ENCODE measurements at places on chromosomes 13 and 19.

DNA sequence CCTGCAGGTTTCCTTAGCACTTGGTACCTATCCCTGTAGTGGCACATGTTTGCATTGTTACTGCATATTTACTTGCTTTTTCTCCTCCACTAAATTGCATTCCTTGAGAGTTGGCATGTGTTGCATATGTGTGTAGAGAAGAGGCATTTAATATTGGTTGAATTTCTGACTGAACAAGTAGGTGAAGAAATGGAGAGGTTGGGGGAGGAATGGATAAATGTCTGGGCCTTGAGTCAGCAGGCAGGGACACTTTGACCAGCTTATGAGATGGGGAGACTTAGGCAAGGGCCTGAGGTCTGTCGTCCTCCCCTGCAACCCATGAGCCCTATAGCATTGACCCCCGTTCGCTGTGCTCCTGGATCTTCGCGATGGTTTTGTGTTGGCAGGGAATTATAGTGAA lies 2.0 kb upstream of the GPR18 start:
- DNase-seq = no peak

DNA sequence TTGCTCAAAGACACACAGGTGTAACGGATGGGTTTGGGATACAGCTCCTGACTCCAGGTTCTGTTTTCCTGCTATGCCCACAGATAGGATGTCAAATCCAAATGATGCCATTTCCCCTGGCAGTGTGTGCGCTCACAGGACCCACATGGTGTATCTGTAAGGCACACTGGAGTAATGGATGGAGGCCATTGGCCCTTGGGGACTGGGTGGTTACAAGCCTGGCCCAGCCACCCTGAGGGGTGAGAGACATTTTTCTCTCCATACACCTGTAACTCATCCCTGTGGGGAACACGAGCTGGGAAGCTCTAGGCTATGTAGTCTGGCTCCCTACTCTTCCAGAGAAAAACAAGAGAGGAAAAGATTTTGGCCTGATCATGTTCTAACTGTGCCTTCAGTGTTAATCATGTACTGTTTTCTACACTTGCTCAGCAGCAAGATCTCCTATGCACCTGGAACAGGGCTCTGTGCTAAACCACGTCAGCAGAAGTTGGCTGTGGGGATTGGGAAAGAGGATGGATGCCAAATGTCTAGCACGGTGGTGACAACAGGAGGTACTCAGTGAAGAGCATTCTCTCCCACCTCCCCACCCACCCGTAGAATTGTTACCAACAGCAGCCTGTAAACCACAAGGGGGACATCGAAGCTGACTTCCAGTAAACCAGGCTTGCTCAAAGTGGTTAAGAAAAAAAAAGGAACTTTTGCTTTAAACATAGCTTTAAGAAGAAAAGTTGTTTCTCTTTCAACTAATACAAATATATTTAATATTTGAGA lies 237.0 kb downstream of the LACC1 start:
- no peak for DNase-seq

DNA sequence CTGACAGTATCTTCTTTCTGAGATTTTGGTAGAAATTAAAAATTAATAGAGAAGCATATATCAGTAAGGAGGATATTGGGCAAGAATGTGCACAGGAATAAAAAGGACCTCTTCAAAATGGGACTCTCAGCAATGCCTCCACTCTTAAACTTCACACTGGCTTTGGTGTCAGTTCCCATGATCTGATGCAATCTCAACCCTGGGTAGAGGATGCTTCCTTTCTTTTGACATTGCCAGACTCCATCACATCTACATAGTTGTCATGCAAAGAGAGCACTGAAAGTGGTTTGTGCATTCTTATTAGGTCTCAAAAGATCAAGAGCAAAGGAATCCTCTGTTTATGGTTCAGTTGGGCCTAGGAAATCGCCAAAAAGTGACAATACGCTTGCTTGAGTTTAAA lies 26.3 kb downstream of the STARD13 start:
- DNase-seq = no peak

- no peak for DNase-seq
Observed at GRCh38 chr13:33252135-33252534, 33.4 kb downstream of the STARD13 start.

DNA sequence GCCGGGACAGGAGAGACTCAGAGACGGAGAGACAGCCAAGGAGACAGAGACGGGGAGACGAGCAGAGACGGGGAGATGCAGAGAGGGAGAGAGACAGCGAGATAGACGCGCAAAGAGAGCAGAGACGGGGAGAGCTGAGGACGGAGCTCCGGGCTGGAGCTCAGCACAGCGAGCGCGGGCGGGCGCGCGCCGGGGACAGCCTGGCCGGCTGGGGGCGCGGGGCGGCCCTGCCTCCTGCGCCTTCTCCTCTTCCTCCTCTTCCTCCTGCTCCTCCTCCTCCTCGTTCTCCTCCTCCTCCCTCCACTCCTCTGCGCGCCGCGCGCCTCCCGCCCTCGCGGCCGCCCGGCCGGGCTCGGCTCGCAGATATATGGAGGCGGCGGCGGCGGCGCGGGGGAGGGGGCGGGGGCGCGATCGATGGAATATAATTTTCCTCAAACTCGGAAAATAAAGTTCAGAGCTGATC lies at the start of gene ERFL:
ERFL (minus strand) TSS at position 229 of the 463 bp plus-strand sequence. CDS start 15,530 bp downstream, outside the sequence.
- DNase-seq = no peak

GRCh38 chr19:43984687-43985000 lies 656 bp downstream of the ZNF155 start:
- DNase-seq = peak; percentile 31

DNA sequence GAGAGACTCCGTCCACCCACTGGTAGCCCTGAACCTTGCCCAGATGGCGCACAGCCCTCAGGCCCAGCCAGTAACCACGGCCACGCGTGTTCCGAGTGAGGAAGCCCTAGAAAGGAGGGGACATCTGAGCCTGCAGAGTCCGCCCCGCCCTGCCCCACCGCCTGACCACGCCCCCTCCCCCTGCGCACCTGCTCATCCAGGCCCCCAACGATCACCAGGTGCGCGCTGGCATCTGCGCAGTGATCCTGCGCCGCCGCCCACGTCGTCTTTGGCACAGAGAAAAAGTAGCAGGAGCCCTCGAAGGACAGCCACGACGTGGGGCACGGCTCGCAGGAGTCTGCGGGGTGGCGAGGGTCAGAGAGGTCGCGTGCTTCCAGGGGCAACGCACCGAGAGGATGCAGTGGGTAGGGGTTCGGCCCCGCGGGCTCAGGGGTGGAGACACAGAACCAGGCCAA lies 2.1 kb downstream of the CLEC4G start:
- no peak for DNase-seq

DNA sequence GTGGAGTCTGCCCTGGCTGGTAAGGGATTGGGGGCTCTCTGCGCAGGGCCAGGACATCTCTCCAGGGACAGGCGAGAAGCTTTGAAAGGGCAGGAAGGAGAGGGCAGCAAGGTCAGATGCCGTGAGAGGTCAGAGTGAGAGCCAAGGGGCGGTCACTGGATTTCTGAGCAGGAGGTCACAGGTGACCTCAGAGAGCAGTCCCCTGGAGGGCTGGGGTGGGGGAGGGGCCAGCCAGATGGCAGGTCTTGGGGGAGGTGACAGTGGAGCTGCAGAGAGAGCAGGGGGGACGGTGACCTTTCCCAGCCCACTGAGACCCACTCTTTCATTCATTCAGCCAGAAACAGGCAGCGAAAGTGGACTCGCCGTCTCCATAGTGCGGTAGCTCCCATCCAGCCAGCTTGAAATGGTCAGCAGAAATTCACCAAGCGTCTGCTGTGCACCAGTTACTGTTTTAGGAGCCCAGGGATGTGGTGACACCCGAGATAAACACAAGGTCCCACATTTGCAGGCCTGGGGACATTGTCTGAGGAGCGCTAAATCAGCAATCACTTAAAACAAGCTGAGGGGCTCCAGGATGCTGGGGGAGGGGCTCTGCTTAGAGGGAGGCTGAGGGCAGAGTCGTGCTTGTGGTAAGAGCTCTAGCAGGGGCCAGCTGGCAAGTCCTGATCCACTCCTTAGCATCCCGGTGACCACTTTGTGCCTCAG lies 10.2 kb downstream of the CARM1 start:
- DNase-seq = no peak

DNA sequence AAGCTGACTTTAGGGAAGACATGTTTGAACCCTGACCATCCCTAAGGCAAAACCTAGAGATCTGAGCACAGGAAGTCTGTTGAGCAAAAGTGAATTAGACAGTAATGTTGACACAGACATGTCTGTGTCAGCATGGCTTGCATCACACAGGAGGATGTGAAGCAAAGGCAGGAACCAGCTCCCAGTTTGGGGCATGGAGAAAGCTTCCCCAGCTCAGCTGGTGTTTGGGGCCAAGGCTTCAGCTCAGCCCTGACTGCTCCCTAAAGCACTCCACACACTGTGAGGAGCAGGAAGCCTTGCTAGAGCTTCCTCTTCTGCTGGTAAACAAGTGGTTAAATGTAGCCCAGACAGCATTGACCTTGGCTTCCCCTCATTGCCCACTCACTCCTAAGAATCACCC lies 153.8 kb upstream of the UBL3 start:
- no peak for DNase-seq

DNA sequence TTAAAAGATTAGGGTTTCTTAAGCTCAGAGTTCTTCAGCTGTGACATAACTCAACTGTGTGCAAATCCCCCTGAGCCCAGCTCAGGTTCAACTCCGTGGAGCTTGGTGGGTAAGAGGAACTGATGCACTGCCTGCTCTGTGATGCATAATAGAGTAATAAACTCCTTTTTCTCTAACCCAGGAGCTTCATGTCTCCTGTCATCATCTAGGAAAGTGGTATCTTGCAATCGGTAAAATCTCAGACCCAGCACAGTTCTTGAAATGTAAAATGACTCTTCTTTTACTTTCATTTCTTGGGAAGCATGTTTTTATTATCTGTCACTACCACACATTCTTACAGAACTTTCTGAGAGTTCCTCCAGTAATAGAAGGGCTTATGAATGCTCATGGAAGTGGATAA lies 123.8 kb upstream of the PCDH9 start:
- DNase-seq = no peak

DNA sequence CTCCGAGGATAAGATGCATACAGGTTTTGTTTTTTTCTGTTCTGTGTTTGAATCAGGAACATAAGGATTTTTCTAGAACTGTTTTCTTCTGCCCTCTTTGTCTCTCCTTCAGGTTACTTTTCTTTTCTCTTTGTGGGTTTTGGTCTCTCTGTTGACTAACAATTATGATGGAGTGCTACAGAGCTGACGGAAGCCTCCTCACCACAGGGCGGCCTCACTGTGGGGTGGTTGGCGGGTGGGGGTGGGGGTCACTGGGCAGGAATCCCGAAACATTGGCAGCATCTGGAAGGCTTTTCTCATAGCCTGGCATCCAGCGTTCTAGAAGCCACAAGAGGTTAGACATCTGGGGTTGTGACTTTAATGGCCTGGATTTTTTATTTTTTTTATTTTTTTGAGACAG lies 12.0 kb upstream of the MATK start:
- no peak for DNase-seq

GRCh38 chr13:34750078-34750931 lies 191.8 kb upstream of the NBEA start:
- peak; percentile 24 for DNase-seq

DNA sequence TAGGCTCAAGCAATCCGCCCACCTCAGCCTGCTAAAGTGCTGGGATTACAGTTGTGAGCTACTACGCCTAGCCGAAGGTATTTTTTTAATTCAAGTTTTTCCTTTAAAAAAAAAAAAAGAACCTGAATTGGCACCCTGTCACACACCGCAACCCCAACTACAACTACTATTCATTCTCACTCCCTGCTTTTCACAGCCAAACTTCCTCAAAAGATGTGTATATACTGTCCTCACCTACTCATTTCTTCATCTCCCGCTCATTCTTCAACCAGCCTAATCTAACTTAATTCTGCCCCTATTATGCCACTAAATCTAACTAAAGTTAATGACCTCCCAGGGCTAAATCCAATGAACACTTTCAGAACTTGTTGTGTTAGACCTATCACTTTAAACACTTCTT lies 12.7 kb upstream of the WBP4 start:
- no peak for DNase-seq

GRCh38 chr13:74214321-74214720 lies 80.1 kb upstream of the KLF12 start:
- DNase-seq = no peak

GRCh38 chr19:16061943-16062342 lies 14.4 kb upstream of the TPM4 start:
- no peak for DNase-seq

GRCh38 chr13:95039415-95039814 lies 261.8 kb downstream of the ABCC4 start:
- no peak for DNase-seq

GRCh38 chr13:91400063-91400399 lies 1.6 kb downstream of the GPC5 start:
- no peak for DNase-seq

DNA sequence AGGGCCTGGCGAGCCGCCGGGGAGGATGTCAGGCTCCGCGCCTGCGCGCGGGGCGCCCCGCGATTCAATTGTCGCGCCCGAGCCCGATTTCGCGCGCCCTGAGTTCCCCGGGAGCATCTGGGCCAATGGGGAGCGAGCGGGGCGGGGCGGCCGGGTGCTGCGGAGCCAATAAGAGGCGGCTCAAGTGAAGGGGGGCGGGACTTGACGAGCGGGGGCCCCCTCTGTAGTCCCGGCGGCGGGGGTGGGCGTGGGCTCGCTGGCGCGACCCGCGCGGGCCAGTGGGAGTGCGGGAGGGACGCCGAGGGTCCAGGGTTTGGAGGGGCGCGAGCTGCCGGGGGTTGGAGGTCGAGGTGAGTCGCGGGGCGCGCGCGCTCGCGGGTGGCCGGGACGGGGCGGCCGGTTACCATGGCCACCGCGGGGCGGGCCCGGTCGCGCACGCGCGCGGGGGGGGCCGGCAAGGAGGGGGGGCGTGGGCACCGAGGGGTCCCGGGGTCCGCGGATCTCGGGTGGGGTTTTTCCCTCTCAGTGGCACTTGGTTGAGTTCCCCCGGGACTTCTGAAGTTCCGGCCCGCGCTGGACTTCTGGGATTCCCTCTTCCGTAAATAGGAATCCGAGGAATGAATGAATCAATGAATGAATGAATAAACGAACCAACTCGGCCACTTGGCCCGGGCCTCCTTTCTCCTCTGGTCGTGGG lies 744 bp downstream of the UHRF1 start:
- peak; percentile 94 for DNase-seq

GRCh38 chr19:40592170-40592569 lies 9.0 kb upstream of the LTBP4 start:
- no peak for DNase-seq

DNA sequence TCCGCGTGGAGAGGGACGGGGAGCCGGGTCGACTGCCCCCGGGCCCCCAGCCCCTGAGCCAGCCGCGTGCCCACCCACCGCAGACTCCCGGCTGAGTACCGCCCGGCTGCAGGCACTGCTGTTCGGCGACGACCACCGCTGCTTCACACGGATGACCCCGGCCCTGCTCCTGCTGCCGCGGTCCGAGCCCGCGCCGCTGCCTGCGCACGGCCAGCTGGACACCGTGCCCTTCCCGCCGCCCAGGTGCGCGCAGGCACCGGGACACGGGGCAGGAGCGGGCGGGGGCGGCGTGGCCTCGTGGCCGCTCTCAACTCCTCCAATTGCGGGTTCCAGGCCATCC lies 1.6 kb downstream of the AMH start:
- no peak for DNase-seq

- no peak for DNase-seq
Observed at GRCh38 chr13:113803409-113804016, 44.5 kb downstream of the TMEM255B start.

- DNase-seq = peak; percentile 18
Observed at GRCh38 chr13:22837980-22838647, 342.7 kb upstream of the SGCG start.

All from adrenal gland (tissue), 19 donors.